8988T (cell line): ENCODE measurements at places on chromosomes 12 and 14.

- no peak for DNase-seq
These were observed 26.1 kb upstream of the RTRAF start for GRCh38 chr14:51963286-51963685.

DNA sequence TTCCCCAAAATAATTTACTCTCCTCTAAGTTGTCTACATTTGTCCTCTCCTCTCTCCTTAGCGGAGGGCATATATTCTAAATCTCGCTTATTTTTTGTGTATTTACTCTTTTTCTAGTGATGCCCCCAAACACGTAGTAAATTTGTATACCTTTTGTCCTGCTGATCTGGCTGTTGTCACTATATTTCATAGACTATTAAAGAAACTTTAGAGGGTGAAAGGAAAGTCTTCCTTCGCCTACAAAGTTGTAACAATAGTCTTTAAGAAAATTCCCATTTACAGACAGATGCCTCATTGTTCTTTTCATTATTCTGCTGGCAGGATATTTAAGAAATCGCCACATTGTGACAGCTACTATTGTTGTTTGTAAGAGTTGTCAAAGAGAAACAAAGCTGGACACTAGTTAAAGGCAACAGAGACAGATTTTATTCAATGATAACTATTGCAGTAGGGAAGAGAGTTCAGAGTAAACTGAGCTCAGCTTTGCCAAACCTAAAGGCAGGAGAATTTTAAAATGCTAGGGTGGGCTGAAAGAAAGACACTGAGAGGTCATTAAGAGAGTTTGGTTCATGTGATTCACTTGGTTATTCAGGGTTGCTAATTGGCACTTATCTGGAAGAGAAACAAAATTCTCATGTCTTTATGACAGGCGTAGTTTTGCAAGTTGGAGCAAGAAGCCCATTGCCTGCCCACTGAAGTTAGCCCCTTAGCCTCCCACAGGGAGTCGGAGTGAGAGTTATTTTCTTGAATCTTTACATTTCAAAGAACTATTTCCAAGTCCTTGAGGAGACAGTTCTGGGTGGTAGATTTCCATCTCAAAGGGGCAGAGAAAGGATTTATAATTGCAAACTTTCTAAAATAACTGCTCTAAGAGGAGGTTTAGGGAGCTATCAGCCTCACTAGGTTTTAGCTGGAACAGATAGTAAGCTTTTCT is 1272.5 kb upstream of the SEL1L start:
- no peak for DNase-seq

DNA sequence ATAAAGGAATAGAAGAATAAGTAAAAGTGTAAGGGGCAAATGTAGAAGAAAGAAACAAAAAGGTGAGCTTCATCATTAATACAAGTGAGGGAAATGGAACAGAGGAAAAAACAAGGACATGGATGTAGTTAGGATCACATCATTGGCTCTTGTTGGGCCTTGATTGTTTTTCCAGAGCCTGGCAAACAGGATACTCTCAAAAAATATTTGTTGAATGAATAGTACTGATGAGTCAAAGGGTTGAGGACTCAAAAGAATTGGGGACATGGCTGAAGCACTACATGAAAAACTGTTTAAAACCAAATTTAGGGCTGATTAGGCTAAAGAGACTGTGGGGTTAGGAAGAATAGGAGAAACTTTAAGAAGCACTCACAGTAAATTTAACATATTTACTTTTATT is 11.4 kb upstream of the SRP54 start:
- DNase-seq = no peak

- no peak for DNase-seq
These were observed 134.4 kb upstream of the FGD4 start for GRCh38 chr12:32264961-32265360.

- DNase-seq = no peak
These were observed 3.8 kb downstream of the DYNC1H1 start for GRCh38 chr14:101968186-101968585.

GRCh38 chr12:51475543-51475942 is 50.9 kb downstream of the SLC4A8 start:
- DNase-seq = no peak

DNA sequence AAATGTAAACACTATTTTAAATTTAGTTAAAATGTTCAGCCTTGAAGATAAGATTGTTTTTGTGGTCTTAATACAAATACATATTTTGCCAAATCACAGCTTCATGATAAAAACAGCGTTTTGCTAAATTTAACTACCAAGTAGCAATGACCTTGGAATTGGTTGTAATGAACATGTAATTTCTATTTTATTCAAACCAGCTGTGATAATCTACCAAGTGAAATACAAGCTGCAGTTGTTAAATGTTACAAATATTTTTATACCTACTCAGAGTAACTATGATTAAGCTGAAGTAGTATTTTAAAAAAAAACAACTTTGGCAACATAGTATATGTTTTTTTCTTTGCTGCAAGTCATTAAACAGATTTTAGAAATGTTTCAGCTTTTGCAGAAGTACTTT is 96.2 kb downstream of the CPSF2 start:
- DNase-seq = no peak

- DNase-seq = no peak
These were observed 2.4 kb upstream of the KCNC2 start for GRCh38 chr12:75212072-75212471.

- no peak for DNase-seq
These were observed 118.8 kb upstream of the CCND2 start for GRCh38 chr12:4154672-4155225.

- peak; percentile 33 for DNase-seq
These were observed 27.1 kb downstream of the CLIP1 start for GRCh38 chr12:122395319-122395718.

GRCh38 chr14:21917699-21918436 is 244.2 kb upstream of the OR4E1 start:
- no peak for DNase-seq

DNA sequence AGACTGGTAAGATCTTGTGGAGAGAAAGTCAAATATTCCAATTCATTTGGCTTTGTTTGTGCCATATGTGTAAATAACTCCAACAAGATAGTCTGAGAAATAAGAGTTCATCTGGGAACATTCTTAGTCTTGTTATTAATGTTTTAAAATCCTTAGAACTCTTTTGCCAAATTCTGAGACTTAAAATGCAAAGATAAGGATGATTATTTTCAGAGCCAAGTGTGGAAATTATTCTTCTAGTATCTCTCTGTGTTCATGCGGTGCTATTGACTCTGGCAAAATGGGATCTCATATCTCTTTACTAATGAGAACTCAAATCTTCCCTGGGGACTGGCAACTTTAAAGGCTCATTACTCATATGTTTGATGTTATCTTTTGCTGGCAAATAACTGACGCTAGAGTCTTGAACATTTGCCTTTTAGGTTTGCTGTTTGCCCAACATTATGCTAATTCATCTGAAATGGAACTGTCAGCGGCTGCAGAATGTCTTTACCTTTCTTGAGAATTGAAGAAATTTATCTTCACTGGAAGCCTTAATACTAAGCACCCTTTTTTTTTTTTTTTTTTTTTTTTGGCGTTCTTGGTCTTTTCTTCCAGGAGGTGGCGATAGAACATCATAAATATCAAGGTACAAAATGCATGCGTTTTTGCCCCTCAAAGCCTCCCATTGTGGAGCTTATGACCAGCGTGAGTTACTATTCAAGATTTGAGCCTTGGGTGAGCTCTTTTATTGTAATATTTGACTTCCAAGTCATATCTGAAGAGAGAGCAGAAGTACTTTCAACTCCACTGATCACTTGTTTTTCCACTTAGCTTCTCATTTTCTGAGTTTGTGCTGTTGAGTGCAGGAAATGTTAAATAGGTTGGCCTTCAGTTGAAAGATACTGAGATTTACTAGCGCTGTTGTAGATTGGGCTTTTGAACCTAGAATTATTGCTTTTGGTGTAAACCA is 86.5 kb downstream of the CAND1 start:
- DNase-seq = no peak

- DNase-seq = no peak
These were observed 290.8 kb downstream of the APAF1 start for GRCh38 chr12:98935847-98936246.

- no peak for DNase-seq
These were observed 79.1 kb downstream of the ZFP36L1 start for GRCh38 chr14:68713782-68714181.

DNA sequence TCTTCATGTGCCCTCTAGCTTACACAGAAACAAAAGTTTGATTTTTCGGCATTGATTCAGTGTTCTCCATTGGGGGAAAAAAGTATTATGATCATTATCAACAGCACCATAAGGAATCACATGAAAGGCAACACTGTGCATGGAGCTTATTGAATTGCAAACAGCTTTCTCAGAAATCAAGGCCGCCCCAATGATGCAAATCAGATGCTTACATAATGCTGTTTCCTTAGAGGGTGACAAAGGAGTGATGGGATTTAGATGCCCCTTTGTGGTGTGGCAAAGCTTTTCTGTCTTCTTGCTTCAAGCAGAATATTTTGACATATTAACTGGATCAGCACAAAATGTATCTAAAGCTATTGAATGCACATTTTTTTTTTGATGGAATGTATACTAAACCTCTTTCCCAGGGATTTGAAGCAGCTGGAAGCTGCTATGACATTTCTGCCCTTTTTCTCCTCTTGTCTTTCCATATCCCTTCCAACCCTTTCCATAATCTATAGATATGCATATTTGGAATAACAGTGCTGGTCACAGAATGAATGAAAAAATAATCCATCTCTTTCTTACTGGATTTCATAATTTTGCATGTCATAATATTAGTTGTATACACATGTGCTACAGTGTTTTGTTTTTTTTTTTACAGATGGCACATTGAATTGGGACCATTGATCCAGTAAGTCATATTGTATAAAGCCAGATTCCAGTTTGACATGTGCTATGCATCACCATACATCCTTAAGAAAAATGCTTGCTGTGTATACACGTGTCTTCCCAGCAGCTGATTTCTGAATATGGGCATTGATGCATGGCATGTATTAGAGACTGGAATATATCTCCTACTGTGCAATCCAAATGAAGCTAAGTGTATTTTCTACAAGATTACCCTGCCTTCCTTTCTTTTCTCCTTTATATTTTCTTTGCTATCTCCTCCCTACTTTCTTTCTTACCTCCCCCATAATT is 259.7 kb upstream of the DCN start:
- no peak for DNase-seq

DNA sequence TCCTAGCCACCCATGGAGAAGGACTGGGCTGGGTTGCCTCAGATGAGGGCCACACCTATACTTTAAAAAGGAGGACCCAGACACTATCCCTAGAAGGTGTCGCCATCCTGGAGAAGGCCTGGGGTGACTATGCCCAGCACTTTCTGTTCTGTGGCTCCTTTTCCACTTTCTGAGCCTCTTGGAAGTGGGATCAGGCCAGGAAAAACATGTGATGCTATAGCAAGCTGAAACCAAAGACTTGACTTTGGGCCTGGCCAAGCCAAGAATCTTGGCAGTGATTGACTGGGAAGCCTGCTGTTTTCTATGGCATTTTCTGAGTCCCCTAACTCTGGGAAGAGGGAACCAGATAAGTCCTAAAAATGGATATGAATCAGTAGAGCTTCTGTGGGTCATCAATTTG is 332.3 kb downstream of the ZFP36L1 start:
- no peak for DNase-seq

DNA sequence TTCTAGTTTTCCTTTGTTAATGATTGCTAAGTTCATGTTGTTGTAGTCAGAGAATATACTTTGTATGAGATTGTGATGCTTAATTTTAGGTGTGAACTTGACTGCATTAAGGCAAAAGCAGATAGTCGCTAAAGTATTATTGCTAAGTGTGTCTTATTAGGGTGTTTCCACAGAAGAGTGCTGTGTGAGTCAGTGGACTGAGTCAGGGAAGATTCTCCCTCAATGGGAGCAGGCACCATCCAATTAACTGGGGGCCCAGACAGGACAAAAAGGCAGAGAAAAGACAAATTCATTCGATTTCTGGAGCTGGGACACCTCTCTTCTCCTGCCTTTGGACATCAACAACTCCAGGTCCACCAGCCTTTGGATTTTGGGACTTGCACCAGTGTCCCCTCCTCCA is 48.5 kb downstream of the BAZ1A start:
- no peak for DNase-seq

DNA sequence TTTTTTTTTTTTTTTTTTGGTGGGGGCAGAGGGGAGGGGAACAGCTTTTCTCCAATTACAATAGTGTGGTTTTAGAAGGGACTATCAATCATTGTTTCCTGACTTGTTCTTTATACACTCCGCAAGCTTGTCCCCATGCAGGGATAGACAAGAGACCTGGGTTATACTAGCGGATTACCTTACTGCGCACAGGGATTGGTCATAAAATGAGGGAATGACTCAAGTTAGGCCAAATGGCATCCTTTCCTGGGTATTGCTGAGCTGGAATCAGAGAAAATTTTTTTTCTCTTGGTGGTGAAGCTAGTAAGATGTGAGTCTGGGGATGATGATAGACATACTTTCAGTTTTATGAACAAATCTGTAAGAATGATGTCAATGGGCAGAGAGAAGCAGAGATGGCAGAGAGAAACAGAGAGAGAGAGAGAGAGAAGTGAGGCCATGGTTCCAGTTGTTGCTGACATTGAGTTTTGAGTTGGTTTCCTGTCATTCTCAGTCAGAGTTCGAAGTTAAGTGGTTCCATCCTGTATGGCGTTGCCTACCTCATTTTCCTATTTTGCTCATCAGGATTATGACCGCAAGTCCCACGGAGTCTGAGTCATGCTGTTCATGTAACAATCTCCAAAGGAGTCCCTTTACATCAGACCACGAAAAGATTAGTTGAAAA is 59.1 kb upstream of the OTOGL start:
- DNase-seq = no peak

DNA sequence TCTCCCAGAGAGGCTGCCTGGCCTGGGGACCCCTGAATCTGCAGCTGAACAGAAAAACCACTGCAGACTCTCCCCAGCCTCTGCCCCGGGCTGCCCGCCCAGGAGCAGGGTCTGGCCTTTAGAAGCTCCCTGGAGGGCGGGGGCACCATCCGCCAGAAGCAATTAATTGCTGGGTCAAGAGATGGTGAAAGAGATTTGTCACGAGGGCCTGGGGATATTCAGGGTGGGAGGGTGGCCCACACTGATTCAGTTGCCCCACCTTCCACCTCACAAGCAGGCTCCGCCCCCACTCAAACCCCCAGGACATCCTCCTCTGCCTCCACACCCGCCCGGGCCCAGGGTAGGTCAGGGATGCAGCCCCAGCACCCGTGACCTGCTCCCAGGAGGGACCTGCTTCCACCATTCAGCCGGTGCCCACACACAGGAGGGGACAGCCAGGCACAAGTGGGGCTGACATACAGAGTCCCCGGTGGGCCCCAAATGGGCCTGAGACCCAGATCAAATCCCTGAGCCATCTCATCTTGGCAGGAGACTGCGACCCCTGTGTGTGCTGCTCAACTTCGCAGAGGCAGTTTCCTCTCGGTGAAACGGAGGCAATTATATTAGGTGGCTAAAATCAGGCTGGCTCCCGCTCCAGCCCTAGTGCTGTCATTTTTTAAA is 23.0 kb downstream of the NCOR2 start:
- no peak for DNase-seq

GRCh38 chr14:63895510-63895909 is 42.7 kb downstream of the SYNE2 start:
- no peak for DNase-seq

- DNase-seq = no peak
These were observed 155.4 kb upstream of the PDE3A start for GRCh38 chr12:20212658-20213555.

GRCh38 chr12:118063576-118064391 is 2.8 kb upstream of the WSB2 start:
- no peak for DNase-seq
